ENCODE measurements at places on chromosomes 5 and 9.

GRCh38 chr9:91483189-91483691 is 59.6 kb upstream of the NFIL3 start:
- DNase-seq = peak; percentile 74

DNA sequence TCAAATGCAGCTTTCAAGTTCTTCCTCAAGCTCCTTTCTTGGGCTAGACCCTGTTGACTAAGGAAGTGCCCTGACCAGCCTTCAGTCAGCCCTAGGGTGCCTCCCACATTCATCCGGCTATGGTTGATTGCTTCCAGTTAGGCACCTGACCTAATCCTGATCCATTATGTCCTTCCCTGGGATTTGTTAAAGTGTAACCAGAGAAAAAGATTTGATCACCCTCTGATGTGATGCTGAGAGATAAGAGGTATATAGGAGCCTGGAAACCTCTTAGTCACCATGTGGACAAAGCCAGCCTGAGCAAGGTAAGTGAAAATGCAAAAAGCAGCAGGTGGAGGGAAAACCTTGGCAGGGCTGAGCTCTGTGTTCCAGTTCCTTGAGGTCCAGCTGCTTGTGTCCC is 178.8 kb upstream of the ERCC6L2 start:
- DNase-seq = no peak

- no peak for DNase-seq
These were observed 65.9 kb downstream of the PRKACG start for GRCh38 chr9:68947842-68948569.

DNA sequence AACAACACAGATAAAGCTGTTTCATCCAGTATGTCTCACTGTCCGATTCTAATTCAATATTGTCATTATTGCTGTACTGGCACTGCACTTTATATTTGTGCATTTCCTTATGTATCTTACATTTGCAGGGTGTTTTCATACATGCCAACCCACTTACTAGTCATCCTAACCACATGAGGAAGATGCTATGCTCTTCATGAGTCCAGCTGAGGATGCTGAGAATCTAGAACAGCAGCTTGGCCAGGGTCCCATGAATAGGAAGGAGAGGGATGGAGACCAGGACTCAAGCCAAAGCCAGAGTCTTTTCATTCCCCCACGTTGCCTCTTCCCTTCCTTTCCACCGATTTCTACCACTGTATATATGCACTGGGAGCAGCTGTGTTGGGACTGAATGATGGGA is 292.8 kb upstream of the KLF4 start:
- peak; percentile 71 for DNase-seq

DNA sequence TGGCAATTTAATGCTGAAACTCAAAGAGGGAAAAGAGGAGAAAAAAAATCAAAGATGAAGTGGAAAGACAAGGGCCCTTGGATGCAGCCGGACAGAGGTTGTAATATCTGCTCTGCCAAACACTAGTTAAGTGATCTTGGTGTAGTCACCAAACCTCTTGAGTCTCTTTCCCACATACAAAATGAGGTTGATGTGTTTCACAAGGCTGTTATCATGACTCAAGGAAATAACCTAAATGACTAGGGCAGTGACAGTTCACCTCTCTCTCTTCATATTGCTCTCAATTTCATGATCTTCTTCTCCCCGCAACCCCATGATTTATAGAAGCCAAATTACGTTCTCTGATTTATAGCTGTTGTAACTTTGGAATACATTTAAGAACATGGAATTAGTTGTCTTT is 44.9 kb downstream of the PIK3R1 start:
- DNase-seq = no peak

- DNase-seq = no peak
These were observed 34.5 kb upstream of the NCS1 start for GRCh38 chr9:130137641-130138081.

- DNase-seq = no peak
These were observed 66.4 kb upstream of the TMC1 start for GRCh38 chr9:72454871-72455491.

DNA sequence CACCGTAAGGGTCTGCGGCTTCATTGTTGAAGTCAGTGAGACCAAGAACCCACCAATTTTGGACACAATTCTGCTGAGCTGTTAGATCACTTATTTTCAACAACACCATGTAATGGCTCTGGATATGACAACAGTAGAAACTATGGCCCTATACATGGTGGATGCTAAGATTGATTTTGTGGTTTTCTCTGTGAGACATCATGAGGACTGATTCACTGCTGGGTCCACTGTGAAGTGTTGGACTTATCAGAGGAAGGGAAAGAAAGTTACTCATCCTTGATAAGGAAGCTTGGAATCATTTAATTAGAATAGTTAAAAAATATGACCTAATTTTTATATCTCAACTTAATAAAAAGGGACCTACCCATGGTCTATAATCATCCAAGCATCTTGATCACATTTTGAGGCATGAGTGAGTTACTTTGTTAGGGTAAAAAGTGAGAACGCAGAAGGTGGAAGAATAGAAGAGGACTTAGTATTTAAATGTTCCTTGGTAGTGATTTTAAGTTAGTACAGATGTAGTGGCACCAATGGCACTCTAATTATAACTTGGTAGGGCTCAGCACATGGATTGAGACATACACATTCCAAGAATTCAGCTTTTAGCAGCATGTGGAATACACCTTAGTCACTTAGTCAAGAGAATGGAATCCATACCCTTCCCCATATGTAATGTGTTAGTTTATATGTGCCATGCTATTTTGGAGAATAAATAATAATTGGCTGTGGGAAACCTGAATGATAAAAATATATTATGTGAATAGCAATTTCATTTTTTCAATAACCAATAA is 123.5 kb upstream of the CD180 start:
- peak; percentile 57 for DNase-seq

GRCh38 chr5:29853711-29854220 is 1339.7 kb upstream of the CDH6 start:
- DNase-seq = no peak

GRCh38 chr9:708551-709432 is 132.7 kb upstream of the DMRT1 start:
- DNase-seq = no peak

- no peak for DNase-seq
These were observed 231.0 kb downstream of the FRMD3 start for GRCh38 chr9:83307066-83307724.

GRCh38 chr9:98593354-98594253 is 115.1 kb downstream of the GABBR2 start:
- DNase-seq = no peak

DNA sequence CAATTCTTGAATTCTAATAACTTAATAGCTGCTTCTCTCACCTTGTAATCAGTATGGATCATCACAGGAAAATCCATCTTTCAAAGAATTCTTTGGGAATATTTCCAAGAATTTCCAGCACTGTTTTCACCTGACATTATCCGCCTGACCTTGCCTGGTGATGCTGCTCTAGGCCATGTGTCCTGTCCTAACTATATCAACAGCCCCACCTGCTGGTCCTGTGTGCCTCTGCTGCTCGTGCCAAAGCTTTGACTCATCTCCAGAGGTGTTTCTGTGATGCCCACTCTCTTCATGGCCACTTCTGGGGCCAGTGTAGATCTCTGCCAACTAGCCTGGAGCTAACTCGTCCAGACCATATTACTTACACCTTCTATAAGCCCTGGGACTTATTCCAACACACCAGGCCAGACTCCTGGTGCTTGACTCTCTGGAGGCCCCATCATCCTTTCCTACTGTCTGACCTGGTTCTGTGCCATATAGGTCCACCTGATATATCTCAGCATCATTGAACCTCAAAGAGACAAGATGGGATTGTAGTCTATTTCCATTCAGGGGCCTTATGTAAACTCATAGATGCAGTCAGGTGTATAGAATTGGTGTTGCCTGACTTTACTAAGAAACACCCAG is 67.5 kb upstream of the CKMT2 start:
- DNase-seq = peak; percentile 47

DNA sequence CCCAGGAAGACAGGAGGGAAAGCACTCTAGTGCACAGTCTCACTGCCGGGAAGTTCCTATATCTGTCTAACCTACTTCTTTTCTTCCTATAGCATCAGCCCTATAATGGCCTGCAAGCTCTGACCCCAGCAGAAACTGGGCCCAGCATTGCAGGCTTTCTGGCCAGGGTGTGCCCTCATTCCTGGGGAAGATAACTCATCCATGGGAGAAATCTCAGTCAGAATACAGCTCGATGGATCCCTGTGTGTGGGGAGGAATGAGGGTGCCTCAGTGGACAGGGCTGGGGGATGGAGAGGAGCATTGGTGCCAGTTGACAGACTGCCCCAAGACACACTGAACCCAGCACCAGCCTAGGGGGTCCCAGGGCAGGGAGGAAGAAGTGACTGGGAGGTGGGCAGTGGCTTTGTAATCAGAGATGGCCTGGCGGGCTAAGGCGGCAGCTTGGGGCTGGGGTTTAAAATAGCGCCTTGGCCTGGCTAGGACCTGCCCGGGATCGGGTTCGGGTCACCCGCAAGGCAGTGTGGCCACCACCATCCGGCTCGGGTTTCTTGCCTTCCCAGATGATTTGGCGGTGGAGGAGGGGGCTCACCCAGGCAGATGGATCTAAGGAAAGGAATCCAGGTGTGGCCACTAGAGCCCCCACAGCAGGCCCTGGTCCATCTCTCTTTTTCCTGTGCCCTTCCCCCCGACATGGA is 7.6 kb upstream of the CXXC5 start:
- no peak for DNase-seq

- no peak for DNase-seq
These were observed 42.3 kb upstream of the PPP1R26 start for GRCh38 chr9:135437259-135437658.

DNA sequence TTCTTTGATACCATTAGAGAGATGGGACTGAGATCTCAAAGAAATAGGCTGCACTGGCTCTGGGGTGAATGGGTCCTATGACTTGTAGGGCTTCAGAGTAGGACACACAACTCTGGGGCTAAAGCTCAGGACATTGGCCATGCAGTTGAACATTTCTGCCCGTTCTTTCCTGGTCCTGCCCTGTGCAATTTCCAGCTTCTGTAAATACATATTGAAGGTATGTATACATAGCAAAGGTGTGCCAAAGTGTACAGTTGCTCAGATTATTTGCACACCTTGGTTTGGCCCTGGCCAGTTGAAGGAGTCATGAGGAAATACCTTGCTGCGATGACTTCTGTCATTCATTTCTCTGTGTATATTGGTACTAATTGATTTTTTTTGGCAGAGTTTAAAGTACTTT is 52.8 kb upstream of the TAF11L2 start:
- DNase-seq = no peak

DNA sequence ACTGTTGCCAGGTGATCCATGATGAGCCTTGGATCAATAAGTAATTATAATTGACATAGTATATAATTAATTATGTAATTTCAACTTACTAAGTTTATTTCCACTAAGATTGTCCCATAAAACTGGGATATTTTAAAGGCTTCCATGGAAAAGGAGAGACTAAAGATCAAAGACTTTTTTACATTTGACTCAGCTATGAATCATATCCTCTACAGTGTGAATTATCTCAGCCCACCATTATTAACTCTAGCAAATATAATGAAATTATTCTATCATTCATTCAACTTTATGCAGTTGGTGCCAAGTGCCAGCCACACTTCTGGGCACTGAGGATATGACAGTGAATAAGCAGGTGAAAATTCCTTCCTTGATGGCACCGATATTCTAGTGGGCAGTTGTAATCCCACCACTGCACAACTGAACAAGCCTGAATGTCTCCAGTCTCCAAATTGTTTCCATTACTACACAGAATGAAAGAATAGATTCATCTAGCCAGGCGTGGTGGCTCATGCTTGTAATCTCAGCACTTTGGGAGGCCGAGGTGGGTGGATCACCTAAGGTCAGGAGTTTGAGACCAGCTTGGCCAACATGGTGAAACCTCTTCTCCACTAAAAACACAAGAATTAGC is 21.9 kb upstream of the TXN start:
- DNase-seq = no peak

GRCh38 chr5:137515238-137515637 is 16.1 kb upstream of the SPOCK1 start:
- DNase-seq = no peak

GRCh38 chr9:96048104-96048955 is 172.8 kb downstream of the ERCC6L2 start:
- DNase-seq = no peak

DNA sequence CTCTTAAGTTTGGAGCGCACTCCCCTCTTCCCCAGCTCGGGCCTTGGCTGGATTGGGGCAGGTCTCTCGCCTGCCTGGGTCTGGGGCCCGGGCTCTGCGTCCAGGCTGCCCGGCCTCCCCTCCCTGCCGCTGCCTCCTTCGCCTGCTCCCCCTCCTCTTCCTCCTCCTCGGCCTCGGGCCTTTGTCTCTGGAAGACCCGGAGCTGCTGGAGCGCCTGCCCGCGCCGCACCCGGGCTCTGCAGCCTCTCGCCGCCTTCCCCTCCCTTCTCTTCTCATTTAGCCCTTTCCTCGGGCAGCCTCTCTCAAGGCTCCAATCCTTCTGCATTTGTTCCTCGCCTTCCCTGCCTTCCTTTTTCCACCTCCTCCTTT is 218.5 kb downstream of the C9orf50 start:
- DNase-seq = no peak
